ENCODE measurements at places on chromosomes 3 and 15.

DNA sequence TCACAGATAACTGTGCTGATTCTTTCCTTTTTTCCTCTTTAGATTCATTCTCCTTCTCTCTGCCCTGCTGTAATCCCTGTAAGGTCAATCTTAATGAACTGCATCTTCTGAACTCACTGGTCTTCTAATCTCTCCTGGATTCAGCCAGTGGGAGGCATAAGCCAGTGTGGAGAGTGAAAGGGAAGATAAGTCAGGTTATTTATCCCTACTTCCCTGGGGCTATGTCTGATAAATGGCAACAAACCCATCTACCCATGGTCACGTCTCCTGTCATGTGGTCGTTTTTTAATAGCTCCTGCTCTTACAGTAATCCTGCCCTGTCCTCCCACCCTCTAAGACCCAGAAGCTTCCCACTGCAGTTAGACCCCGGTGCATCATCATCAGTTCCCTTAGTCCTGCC is 199.6 kb upstream of the NAALADL2 start:
- DNase-seq = no peak

DNA sequence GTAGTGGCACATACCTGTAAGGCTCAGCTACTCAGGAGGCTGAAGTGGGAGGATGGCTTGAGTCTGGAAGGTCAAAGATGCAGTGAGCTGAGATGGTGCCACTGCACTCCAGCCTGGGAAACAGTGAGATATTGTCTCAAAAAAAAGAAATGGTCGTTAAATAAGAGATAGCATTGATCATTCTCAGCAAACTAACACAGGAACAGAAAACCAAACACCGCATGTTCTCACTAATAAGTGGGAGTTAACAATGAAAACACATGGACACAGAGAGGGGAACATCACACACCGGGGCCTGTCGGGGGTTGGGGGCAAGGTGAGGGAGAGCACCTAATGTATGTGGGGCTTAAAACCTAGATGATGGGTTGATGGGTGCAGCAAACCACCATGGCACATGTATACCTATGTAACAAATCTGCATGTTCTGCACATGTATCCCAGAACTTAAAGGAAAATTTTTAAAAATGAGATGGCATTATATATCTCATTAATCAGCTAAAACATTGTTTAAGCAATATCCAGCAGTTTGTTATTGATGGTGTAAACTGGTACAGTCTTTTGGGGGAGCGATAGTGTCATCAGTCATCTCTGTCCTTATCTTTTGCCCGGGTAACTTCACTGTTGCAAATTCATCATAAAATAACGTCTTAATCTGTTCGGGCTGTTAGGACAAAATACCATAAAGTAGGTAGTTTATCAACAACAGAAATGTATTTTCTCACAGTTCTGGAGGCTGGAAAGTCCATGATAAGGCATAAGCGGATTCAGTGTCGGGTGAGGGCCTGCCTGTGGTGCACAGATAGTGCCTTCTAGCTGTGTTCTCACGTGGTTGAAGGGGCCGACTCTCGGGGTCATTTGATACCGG is 1.7 kb upstream of the MAN2A2 start:
- no peak for DNase-seq

DNA sequence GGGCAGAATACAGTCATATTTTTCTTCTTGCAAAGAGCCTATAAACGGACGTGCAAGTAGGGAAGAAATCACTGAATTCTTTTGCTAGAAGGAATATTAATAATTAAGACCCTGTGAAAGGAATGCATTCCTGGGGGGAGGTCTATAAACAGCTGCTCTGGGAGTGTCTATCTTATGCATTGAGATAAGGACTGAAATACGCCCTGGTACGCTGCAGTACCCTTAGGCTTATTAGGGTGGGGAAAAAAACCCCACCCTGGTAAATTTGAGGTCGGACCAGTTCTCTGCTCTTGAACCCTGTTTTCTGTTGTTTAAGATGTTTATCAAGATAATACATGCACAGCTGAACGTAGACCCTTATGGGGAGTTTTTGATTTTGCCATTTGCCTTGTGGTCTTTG is 100.0 kb upstream of the KBTBD8 start:
- no peak for DNase-seq

GRCh38 chr15:51888593-51889195 is 59.2 kb downstream of the TMOD3 start:
- DNase-seq = no peak

GRCh38 chr3:84547971-84548970 is 410.5 kb upstream of the CADM2 start:
- no peak for DNase-seq

GRCh38 chr15:70327856-70328678 is 230.3 kb upstream of the TLE3 start:
- DNase-seq = no peak

- DNase-seq = no peak
Measured at GRCh38 chr3:43957553-43957952, 266.8 kb downstream of the ABHD5 start.

DNA sequence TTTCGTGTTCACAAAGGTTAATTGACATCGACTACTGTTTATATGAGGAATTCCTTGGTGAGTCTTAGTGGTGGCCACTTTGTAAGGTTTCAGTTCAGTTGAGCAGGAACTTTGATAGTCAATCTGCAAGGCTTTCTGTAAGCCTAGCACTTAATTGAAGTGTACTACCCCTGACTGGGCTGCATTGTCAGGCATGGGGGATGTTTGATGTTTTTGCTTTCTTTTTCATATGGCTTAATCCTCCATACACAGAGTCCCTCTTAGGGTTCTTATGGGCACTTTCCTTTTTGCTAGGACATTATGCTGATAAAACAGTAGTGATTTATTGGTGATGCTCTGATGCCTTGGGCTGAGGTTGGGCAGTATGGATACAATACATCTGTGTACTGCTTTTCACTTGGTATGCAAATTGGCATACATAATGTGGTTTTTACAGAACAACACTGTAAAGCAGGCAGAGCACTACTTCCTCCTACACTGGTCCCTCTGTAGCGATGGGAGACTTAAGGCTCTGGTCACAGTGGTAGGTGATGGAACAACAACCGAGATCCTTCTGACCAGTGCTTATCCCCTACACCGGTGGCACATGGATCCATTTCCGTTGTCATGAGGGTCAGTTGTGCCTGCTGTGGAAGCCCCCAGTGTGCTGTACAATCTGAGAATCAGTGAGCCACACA is 261.0 kb downstream of the MFSD1 start:
- DNase-seq = no peak
